ENCODE measurements at places on chromosomes 6 and 20.

DNA sequence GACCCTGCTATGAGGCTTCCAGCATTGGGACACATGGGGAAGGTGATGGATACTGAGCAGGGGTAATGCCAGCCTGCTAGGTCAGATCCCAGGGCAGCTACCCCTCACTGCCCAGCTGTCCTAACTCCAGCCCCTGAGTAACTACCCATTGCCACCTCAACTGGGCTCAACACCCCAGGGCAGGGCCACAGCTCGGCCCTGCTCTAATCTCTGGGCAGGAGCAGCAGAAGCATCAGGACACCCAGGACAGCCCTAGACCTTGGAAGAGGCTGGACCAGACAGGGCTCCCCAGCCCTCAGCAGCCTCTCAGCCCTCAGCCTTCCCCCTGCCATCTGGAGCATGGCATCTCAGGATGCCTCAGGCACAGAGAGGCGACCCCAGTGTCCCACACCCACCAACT, 67.4 kb upstream of the TOP1 start:
- DNase-seq, result no peak

GRCh38 chr20:36773107-36773596, 411 bp downstream of the DSN1 start:
- DNase-seq, result no peak

DNA sequence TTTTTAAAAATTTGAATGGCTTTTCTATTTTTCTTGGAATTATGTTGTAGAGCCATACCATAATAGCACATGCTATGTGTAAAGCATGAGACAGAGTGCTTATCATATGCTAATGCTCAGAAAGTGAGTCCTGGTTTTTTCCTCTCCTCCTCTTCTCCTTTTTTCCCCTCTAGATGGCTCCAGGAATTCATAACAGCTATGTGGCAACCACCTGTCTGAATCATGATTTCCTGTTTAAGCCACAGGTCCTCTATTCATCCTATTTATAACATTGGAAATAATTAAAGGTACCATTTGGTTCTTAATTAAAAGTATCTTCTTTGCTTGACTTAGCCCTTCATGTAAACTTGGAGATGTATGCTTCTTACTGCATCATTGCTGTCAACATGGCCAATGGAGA, 260.0 kb upstream of the MAP3K7 start:
- peak; percentile 10 for DNase-seq

DNA sequence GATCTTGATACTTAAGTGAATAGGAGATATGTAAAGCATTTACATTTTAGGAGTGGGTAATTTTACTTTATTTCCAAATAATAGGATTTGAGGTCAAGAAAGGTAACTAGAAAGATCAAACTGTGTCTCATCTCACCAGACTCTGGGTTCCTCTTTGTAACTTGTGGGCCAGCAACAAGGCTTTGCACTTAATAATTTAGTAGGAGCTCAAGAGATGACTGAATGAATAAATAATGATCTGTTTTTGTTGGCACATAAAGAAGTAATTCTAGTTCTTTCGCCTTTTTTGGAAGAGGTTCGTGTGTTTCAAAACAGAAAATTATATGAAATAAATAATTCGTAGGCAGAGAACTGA, 67.4 kb upstream of the FABP7 start:
- no peak for DNase-seq

DNA sequence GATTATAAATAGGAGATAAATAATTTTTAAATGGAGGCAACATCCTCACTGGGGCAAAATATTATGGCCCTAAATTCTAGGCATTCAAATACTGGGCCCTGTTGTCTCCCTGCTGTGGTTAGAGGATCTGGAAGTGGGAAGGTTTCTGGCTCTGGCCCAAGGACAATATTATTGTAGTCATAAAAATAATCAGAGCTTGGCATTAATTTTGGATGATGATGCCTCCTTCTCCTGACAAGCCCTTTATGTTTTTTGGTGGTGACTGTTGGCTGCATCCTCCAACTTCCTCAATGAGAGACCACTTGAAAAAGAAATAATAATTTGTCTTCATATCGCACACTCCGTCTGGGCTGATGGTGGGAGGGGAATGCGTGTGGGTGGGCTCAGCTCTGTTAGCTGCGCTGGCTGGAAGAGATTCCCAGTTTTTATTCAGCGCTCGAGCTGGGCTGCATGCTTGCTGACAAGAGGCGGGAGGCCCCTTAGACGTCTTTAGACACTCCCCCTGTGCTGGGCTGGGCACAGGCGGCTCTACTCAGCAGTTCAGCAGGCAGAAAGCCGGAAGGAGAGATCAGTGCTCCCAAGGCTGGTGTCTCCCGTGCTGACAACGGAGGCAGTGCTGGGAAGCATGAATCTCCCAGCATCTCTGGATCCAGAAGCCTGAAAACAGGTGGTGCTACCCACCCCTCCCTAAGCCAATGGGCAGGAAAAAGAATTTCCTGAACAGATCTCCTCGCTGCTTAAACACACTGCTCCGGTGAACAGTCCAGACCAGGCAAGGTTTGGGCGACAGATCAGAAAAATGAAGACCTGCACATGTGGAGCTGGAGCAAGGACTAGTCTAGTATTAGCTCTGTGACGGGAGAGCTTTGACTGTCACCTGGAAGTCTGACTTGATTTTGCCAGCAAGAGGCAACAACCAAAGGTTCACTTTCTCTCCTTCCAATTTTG, 97.7 kb downstream of the SYCP2 start:
- DNase-seq, result no peak

- DNase-seq, result no peak
These were observed 6.0 kb downstream of the ASF1A start for GRCh38 chr6:118899948-118900347.

DNA sequence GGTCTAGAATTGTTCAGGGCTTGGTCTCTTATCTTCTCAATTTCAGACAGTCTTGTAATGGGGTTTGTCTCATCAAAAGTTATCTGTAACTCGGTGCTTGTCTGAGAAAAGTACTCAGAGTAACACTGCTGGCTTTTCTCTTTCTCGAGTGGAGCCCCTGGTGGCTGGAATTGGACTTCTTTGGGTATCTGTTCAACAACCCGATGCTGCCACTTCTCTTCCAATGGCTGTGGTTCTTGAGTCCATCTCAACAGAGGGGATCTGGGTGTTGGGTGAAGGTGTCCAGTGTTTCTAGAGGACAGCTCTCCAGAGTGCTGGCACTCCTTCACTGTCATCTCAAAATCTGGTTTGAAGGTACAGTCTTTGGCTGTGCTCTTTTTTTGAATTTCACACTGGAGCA, 24.6 kb downstream of the DST start:
- no peak for DNase-seq

DNA sequence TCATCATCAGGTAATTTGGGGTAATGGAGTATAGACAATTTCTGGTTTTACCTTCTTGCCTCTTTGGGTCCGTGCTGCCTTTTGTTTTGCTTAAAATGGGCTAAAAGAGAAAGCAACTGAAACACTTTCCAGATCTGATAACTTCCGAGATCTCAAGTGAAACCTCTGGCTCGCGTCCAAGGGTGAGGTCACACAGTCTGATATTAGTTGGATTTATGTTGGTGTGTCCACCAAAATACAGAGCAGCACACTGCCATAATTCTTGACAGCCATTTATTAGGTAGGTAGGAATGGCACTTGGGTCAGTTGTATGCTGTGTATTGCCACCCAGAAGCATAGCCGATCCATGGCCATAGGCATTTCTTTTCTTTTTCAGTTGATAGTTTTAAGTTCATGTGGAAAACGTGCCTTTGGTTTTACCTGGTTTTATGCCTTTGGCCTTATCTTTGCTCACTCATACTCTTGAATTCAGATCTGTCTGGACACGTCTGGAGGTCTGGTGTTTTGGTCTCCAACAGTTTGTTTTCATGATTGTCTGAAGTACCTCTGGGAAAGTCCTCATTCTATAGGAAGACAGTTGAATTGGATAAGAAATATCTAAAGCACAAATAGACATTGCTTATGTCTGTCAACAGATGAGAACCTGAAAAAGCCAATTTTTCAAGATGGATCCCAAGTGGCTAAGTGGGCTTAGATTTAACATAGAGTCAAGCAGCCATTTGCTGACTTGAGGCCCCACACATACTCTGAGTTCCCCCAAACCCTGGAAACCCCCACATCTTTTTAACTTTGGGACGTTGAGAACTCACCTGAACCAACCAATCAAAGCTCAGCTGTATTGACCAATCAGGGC, 320.8 kb downstream of the SOX4 start:
- DNase-seq, result no peak

DNA sequence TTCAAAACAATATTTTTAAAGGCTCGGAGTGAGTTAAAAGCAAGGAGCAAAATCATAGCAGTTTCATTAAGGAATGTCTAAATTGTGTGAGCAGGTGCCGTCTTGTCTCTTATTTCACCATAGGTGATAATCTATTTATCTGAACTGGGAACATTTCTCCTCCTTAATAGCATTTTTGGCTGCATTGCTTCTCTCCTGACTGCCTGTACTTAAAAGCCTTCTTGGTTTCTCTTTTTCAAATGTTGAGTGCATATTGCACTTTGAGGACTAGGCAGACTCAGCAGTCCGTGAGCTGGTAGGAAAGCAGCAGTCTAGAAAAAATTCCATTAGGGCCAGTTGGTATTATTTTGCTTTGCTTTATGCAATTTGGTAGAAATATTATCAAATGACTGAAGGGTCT, 645.9 kb downstream of the GRIK2 start:
- DNase-seq, result no peak

All from epithelial cell of prostate (primary cell).